CD4-positive, alpha-beta memory T cell (primary cell): ENCODE measurements at places on chromosomes 5 and 9.

GRCh38 chr5:146667633-146668272 lies 151.8 kb upstream of the GPR151 start:
- DNase-seq, result no peak

- DNase-seq, result peak; percentile 3
Observed at GRCh38 chr5:135829681-135830383, 4.6 kb upstream of the SLC25A48 start.

- no peak for DNase-seq
Observed at GRCh38 chr9:126108240-126108639, 218.4 kb upstream of the MVB12B start.

GRCh38 chr5:159878988-159879471 lies 37.3 kb upstream of the ADRA1B start:
- DNase-seq, result no peak

DNA sequence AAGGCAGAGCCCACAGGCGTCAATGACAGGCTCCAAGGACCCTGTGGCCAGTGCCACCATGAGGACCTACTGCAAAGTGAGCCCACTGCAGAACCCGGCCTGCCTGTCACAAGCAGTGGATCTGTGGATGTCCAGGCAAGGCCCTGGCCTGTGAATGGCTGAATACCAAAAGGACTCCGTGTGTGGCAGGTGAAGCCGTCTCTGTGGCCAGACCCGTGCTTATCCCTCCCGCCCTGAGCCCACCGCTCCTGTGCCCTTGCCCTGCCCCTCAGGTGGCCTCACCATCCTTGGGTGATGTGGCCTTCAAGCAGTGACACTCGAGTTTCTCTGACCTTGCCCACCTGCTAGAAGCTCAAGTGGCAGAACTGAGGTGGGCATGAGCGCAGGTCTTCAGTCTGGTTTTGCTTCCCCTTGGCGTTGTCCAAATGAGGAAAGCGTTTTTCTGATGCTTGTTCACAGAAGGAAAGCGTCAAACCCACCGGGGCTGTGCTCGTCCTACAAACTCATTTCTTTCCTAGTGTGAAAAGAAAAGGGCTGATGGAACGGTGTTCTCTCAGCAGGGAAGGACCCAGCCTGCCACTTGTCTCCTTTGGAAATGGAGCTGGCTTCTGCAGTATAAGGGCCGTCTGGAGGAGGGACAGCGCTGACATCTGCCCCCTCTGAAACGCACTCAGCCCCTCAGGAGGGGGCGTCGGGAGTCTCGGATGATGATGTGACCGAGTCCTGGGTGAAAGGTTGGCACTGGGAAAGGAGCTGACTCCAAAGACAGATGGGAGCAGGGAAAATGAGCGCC lies 377.7 kb upstream of the IRX4 start:
- no peak for DNase-seq

GRCh38 chr5:171700318-171700912 lies 85.2 kb upstream of the SMIM23 start:
- no peak for DNase-seq

DNA sequence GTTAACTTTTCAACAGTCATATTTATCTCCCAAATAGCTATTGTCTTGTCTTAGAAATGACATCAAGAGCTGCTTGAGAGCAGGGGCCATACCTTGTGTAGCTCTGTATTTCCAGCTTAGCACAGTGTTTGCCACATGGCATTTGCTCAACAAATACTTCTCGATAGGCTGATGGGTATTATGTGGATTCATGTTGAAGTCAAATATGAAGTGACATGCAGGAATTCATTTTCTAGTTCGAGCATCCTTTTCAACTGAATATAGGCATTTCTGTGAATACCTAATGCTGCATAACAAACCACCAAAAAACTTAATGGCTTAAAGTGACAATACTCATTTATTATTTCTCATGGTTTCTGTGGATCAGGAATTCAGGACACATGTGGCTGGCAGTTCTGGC lies 125.6 kb downstream of the TLE1 start:
- no peak for DNase-seq

- no peak for DNase-seq
Observed at GRCh38 chr9:72371151-72371550, 6.1 kb upstream of the ZFAND5 start.

DNA sequence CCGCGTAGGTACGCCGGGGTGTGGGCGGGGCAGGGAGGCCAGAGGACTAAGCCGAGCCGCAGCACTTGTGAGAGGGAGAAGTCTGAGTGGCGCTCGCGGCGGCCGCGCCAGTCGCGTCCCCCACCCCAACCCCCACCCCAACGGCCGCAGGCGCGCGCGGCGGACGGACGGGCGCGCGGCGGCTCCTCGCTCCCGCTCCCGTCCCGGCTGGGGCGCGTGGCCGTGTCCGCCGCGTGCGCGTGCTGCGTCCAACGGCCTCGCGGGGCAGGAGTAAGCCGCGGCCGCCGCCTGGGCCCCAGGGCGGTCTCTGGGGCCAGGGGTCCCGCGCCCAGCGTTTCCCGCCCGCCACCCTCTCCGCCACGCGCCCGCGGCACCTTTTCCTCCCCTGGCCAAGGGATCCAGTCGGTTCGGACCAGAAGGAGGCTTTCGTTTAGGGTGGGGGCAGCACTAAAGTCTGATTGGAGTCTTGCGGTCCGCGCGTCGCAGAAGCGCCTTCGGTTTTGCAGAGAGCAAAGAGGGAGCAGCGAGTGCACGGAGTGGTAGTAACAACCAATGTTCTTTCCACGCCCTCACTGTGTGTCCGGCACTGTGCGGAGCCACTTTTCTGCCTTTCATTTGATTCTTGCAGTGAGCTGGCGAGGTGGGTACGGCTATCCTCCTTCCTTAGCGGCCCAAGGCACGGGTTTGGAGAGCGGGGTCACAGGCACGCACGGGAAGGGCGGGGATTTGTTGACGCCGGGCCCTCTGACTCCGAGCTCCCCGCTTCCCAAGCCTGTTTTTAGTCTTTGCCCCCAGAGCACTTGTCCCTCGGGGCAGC lies 483 bp downstream of the G3BP1 start:
- peak; percentile 52 for DNase-seq

DNA sequence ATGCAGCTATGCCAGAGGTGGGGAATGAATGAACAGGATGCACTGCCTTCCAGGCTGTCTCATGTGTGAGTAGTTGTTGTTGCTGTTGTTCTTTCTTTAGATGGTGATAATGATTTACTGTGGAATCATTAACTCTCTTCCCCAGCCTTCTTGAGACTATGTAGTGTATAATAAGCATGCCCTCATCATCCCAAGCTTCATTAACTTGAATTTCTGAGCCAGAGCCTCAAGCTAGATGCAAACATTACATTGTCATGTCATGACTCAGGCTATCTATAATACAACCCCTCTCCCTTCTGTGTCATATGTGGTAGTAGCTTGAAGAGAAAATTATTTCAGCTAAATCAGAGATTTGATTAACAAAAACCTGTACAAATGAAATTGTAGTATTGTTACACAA lies 10.0 kb upstream of the ADAMTSL1 start:
- DNase-seq, result no peak

GRCh38 chr9:112104901-112105300 lies 70.2 kb downstream of the SUSD1 start:
- DNase-seq, result no peak

DNA sequence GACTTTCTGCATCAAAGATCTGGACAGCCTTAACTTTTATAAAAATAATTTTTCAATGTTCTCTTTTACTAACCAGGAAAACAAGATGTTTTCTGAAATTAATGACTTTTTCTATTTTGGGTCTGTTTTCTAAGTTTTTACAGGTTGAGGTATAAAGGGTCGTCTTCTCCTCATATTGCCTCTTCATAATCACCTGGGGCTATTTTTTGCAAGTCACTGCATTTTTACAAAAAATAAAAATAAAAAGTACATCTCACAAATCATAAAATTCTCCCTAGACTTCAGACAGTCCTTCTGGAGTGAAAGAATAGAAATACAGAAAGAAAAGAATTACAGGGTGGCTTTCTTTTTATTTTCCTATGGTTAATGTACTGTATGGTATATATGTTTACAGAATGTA lies 168.5 kb downstream of the PALM2AKAP2 start:
- DNase-seq, result no peak
